ENCODE measurements at places on chromosomes 7 and 10.

DNA sequence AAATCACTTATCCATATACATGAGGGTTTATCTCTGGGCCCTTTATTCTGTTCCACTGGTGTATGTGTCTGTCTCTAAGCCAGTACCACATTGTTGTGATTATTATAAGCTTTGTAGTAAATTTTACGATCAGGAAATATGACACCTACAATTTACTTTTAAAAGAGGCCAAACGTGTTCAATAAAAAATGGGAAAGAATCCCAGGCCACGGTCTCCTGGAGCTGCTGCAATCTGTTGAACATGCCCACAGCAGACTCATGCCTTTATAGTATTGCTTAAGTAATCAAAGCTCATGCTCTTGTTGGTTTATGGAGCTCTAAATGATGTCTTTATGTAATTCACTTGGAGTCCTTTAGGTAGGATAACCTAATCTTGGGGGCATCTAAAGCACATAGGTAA, 273.0 kb downstream of the ZMYND11 start:
- no peak for DNase-seq

GRCh38 chr7:45259966-45260646, 102.5 kb downstream of the RAMP3 start:
- peak; percentile 46 for DNase-seq

GRCh38 chr7:78768859-78769258, 684.6 kb downstream of the MAGI2 start:
- DNase-seq = no peak

DNA sequence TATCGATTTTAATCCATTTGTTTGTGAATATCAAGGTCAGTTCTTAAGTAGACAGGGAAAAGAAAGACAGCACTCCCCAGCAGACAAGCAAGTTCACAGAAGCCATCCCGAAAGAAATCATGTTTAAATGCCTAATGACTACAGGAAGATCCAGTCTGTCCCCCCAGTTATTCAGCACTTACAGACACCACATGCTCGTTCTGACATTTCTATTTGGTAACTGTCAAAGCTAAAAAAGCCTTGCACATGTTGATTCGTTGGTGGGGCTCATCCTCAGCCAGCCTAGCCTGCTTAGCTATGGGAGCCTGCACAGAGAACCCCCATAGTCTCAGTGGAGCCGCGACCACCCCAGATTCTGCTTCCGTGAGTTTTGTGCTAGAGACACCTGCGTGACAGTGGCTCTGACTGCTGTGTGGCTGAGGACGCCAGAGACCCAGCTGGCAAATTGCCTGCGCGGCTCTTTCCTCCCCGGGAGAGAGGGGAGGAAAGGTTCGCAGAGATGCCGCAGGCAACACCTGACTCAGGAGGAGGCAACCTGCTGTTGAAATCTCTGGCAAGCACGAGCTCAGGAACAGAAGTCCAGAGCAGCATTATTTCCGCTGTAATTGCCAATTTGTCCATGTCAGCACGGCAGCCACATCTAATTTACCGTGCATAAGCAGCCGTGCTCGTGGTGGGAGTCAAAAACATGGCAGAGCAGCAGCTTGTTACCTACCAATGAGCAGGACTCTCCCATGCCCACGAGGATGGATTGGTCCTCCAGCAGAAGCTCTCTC, 194.2 kb downstream of the GPAM start:
- no peak for DNase-seq

DNA sequence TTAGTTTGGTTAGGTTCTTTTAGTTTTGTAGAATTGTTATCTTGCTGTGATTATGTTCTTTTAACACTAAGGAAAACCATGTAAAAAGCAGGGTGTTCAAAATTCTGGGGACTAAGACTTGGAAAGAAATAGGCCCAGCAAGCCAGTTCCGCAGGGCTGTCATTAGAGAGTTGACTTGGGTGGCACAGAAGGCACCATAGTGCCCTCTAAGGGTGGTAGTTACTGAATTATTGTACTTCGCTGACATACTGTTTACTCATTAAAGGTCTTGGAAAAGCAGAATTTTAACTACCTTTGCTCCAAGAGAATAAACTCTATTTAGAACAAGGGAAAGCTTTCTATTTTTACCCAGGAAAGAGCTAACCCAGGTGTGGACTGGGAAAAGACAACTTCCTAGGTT, 86.5 kb downstream of the OTUD1 start:
- peak; percentile 22 for DNase-seq

GRCh38 chr7:69412331-69413146, 185.7 kb upstream of the AUTS2 start:
- peak; percentile 40 for DNase-seq
